Right renal pelvis (tissue), 4 donors: ENCODE measurements at places on chromosomes 7 and 10. TPM values are rescaled to one million over a fixed set of nuclear protein-coding genes. Genes with fewer than 3 reads are reported as not detected.
A peak's percentile ranks its signal among the peaks of the same experiment; 100 is the strongest.

- DNase-seq: peak; percentile 5
These were observed 228.1 kb upstream of the PFKP start for GRCh38 chr10:2839081-2839725.

DNA sequence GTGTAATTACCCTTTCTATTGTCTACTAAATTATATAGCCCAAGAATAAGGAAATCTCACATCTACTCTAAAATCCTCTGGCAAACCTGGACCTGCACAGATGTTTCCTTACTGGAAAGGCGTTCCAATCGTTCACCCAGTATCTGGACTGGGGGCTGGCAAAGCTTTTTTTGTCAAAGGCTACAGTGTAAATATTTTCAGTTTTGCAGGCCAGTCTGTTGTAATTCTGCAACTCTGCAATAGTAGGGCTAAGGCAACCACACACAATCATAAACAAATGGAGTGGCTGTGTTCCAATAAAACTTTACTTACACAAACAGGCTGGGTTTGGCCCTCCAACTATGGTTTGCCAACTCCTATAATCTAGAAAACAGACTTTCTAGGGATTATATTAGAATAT, 56.2 kb downstream of the GLI3 start:
- DNase-seq: no peak

GRCh38 chr7:120949998-120950538, 509 bp upstream of the ING3 start:
- no peak for DNase-seq

DNA sequence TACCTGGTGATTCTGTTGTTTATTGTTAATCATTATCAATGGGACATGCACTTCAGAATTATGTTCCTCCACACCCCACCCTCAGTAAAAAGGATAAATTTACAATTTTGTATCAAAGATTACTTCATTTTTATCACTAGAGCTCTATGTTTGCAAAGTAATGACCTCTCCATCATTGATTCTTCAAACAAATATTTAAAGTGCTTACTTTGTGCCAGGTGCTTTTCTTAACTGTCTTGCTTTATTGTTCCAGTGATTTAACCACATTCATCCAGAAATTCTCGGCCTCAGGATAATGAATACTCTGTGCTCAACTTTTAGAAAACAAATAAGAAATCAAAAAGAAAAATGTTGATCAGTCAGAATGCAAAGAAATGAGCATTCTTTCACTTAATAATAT, 144.9 kb upstream of the FOXP2 start:
- no peak for DNase-seq

GRCh38 chr7:18927134-18927533, 190.3 kb downstream of the TWIST1 start:
- DNase-seq: no peak

DNA sequence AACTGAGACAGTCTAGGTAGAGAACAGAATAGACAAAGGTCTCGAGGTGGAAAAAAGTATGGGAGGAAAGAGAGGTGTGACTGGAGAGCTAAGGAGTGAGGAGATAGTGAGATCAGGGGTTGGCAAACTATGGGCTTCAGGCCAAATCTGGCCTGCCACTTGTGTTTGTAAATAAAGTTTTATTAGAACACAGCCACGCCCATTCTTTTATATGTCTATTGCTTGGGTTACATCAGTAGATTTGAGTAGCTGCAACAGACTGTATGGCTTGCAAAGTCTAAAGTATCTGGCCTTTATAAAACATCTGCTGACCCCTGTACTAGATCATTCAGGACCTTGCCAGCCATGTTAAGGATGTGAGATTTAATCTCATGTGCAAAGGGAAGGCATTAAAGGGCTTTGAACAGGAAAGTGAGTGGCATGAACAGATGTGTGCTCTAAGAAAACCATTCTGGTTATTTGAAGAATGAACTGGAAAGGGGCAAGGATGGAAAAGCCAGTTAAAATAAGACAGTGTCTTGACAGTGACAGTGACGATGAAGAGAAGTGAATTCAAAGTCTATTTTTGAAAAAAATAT, 240.3 kb downstream of the RNLS start:
- DNase-seq: no peak

GRCh38 chr7:44618045-44618444, 11.6 kb downstream of the OGDH start:
- no peak for DNase-seq

DNA sequence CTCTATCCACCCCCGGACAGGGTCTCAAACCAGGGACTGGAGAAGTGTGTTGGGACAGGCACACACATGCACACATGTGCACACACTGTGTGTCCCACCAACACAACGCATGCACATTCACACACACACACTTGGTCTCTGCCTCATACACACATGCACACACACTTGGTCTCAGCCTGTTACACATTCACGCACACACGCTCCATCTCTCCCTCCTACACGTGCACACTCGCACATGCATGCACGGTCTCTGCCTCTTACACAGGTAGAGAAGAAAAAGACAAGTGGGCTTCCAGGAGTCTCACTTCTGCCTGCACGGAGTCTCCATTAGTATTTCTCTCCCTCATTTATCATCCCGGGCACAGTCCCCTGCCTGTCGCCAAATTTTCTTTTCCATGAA, 171.2 kb downstream of the EBF3 start:
- no peak for DNase-seq

The PCLO gene
- 7.4 TPM for polyA plus RNA-seq

The ENO4 gene
- 3.2 TPM for polyA plus RNA-seq

The FEZF1 gene
- polyA plus RNA-seq: not detected

The HMX2 gene
- polyA plus RNA-seq: 1.3 TPM

The DNAH11 gene
- polyA plus RNA-seq: 2.4 TPM

The IFIT1B gene
- not detected for polyA plus RNA-seq
